ENCODE measurements at places on chromosomes 11 and 22. TPM values are rescaled to one million over a fixed set of nuclear protein-coding genes. Genes with fewer than 3 reads are reported as not detected.

PRPF19 gene
- 99.2 TPM for total RNA-seq

MGAT3 gene
- 0.19 TPM for total RNA-seq

OR2D2 gene
- total RNA-seq, result not detected

PDE2A gene
- 1.7 TPM for total RNA-seq

ANKRD13D gene
- 244 TPM for total RNA-seq

RHOD gene
- 0.58 TPM for total RNA-seq

ART1 gene
- not detected for total RNA-seq

LSP1 gene
- total RNA-seq, result 324 TPM

BTBD18 gene
- not detected for total RNA-seq

ALX4 gene
- total RNA-seq, result not detected

HEPN1 gene
- not detected for total RNA-seq

EIF3D gene
- 222 TPM for total RNA-seq

MMP8 gene
- not detected for total RNA-seq

SLC43A1 gene
- total RNA-seq, result 21.7 TPM

OR8B3 gene
- total RNA-seq, result not detected

FBXO3 gene
- 55.6 TPM for total RNA-seq

NXPE4 gene
- not detected for total RNA-seq

POLR2F gene
- total RNA-seq, result 44.9 TPM

OVOL1 gene
- total RNA-seq, result not detected

C11orf54 gene
- total RNA-seq, result 31.2 TPM

Data from CD4-positive, alpha-beta memory T cell (primary cell).